Effector memory CD4-positive, alpha-beta T cell (primary cell): ENCODE measurements at places on chromosomes 3 and 15.

GRCh38 chr3:178421069-178421468 is 115.2 kb upstream of the KCNMB2 start:
- no peaks in the 10 kb centered on the region for H3K36me3 ChIP-seq
- H3K27ac ChIP-seq: no peak overlapping the region
- DNase-seq: no peak
- H3K4me3 ChIP-seq: no peak overlapping the region
- no peaks in the 10 kb centered on the region for H3K27me3 ChIP-seq

DNA sequence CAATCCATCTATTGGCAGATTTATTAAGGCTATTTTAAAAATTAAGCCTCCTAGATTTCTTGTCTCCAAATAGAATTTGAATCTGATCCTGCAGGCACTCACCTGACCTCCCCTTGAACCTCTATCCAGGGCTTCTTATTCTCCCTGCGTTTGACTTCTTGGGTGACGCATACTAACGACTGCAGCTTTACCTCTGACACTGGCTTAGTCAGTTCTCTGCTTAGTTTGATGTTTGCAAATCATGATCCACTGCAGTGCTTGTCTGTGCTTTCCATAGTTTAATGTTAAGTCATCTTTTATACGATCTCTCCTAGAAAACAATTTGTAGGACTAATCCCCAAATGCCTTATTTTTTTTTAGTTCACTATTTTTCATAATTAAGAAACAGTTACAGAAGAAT is 233.1 kb downstream of the ROBO1 start:
- DNase-seq: no peak
- no peaks in the 10 kb centered on the region for H3K4me1 ChIP-seq
- no peak overlapping the region for H3K27ac ChIP-seq
- no peaks in the 10 kb centered on the region for H3K27me3 ChIP-seq

- H3K4me3 ChIP-seq: no peak overlapping the region
- no peak for DNase-seq
- peaks cover 20% of the 10 kb centered on the region for H3K4me1 ChIP-seq
- H3K36me3 ChIP-seq: no peaks in the 10 kb centered on the region
Observed at GRCh38 chr3:96814651-96815567, 515 bp downstream of the EPHA6 start.

- no peaks in the 10 kb centered on the region for H3K36me3 ChIP-seq
- H3K4me3 ChIP-seq: no peak overlapping the region
- no peak overlapping the region for H3K27ac ChIP-seq
- DNase-seq: no peak
Observed at GRCh38 chr15:94743668-94744067, 512.3 kb downstream of the MCTP2 start.

DNA sequence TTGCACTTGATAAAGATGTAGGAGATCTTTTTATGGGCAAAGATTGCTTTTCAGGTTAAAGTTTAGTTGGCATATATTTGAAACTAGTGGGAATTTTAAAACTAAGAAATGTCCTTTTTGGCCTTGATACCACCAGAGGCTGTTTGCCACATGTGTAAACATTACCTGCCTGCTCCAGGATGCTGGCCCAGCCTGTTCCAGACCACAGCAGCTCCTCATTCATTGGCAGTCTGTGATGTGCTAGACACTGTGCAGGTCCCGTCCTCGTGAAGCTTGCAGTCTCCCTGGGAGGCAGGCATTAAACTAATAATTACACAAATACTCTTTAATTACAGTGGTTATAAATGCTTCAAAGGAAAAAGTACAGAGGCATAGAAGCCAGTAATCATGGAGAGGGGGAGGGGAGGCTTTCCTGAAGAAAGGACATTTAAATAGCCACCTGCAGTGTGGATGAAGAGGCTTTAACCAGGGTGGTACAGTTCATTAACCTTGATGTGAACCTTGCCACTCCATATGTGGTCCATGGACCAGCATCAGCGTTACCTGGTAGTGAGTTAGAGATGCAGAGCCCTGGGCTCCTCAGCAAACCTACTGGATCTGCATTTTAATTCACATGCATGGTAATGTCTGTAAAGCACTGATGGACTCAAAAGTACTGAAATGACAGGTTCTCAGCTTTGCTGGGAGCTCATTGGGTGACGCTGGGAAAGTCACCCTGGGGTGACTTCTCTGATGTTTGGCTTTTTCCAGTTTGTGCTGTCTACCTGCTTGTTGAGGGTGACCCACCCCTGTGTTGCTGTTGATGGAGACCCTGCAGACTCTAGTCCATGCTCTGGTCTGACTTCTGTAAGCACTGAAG is 5.3 kb downstream of the ZNF710 start:
- H3K4me3 ChIP-seq: no peak overlapping the region
- H3K27me3 ChIP-seq: no peaks in the 10 kb centered on the region
- peaks cover 33% of the 10 kb centered on the region for H3K4me1 ChIP-seq
- no peaks in the 10 kb centered on the region for H3K36me3 ChIP-seq
- no peak overlapping the region for H3K27ac ChIP-seq

GRCh38 chr3:189138901-189139610 is 32.7 kb upstream of the TPRG1 start:
- H3K36me3 ChIP-seq: no peaks in the 10 kb centered on the region
- H3K4me1 ChIP-seq: no peaks in the 10 kb centered on the region
- no peak for DNase-seq
- no peak overlapping the region for H3K27ac ChIP-seq
